ENCODE measurements at places on chromosomes 12 and 14.

DNA sequence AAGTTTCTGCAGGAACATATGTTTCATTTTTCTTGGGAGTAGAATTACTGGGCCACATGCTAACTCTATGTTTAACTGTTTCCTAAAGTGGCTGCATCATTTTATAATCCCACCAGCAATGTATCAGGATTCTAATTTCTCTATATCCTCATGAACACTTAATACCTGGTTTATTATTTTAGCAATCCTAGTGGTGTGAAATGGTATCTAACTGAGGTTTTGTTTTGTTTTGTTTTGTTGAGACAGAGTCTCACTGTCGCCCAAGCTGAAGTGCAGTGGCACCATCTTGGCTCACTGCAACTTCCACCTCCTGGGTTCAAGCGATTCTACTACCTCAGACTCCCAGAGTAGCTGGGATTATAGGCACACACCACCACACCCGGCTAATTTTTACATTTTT is 6.5 kb downstream of the SPTLC2 start:
- DNase-seq, result no peak

DNA sequence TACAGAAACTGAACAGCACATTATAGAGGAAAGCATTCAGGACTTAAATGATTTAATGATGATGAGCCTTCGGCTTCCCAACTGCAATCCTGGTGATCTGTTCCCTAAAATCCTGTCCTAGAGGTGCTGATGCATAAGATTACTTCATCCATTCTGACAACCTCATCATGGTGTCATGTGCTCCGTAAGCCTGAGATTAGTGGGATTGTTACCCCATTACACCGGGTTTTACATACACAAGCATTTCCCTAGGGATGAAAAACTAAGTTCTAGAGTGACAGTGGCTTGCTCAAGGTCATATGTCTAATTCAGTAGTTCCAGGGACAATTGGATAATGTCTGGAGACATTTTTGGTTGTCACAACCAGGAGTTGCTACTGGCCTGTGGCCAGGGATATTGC is 2.5 kb upstream of the RNASE13 start:
- DNase-seq, result no peak

GRCh38 chr12:49377386-49377785 is 10.1 kb downstream of the SPATS2 start:
- no peak for DNase-seq

DNA sequence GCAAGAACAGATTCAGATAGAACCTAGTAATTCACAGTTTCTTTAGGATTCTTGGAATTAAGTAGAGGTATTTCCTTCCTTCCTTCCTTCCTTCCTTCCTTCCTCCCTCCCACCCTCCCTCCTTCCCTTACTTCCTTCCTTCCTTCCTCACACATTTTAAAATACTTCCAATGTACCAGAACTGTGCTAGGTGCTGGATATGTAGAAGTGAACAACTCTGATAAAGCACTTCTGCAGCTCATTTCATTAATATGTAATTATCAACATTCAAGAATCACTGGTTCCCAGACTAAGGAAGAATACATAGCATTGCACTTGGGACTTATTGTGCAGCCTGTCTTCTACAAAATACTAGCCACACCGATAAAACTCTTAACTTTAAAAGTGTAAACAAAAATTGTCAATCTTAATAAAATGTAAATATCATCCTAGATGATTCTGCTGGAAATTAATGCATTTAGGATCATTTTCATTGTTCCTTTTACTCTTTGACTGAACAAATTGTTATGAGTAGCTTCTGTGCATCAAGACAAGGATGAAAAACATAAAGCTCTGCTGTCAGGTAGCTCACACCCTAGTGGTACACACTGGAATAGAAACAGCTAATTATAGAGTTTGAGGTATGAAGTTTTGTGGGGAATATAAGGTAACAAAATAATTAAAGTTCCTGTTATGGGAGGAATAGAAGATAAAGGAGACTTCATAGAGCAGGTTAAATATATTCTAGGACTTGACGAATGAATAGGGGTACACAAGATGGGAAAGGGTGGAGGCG is 99.9 kb upstream of the MYF6 start:
- DNase-seq, result no peak

DNA sequence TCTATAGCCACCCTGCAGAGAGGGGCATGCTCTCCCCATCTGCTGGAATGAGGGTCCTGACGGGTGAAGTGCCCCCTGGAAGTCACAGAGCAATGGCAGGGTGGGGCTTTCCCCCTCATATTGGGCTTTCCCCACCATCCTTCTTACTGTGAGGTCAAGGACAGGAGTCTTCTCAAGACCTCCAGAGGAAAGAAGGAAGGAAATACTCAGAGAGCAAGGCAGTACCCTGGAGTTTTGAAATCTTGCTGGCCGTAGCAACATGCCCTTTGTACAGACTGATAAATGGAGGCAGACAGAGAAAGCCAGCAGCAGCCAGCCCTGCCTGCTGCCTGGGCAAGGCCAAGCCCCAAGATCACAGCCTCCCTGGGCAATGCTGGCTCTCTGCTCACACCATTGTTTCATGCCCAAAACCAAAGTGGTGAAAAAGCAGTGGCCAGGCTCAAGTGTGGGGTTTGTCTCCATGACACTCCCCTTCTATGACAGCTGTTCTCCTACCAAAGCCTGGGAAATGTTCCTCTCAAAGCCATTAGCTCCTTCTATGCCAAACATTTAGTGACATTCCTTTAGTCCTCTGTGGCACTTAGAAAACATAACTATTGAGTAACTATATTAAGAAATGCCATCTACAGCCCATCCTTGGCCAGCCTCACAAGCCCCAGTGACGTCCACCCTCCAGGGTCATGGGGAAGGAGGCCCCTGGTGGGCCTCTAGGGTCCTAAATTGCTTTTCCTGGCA is 13.2 kb upstream of the ITPK1 start:
- DNase-seq, result no peak

- DNase-seq, result no peak
Measured at GRCh38 chr14:92551044-92551841, 37.7 kb downstream of the RIN3 start.

DNA sequence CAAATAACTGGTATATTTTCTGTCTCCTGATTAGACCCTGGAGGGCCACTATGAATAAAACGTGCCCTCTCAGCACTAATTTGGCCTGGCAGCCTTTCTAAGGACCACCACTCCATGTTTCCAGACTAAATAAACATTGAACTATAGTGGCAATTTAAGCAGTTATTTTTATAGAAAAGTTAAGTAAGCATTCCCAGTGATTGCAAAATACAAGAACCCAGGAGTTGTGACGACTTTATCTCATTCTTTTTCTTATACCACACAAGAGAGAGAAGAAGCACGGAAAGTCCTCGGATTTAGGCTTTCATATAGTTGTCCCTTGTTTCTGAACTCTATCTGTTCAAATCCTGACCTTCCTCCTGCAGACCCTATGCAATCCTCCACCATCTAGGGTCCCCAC is 23.1 kb upstream of the STRAP start:
- DNase-seq, result no peak

DNA sequence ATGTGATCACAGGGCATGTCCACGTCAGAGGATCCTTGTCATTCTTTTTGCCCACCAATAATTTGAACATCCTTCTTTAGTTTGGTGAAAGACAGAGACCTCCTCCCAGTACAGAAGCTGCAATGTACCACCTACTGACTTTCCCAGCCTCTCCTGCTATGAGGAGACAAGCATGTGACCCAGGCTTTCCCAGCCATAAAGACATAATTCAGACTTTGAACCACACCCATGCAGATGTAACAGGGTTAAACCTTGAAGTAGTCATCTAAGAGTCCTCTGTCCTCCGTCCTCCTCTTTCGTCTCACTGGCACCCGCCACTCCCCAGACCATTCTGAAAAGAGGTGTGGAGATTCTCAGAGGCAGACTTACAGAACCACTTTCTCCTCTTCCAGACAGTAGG is 120.8 kb downstream of the KCNK10 start:
- no peak for DNase-seq

- DNase-seq, result no peak
Measured at GRCh38 chr14:91254461-91254860, 10.0 kb upstream of the GPR68 start.

DNA sequence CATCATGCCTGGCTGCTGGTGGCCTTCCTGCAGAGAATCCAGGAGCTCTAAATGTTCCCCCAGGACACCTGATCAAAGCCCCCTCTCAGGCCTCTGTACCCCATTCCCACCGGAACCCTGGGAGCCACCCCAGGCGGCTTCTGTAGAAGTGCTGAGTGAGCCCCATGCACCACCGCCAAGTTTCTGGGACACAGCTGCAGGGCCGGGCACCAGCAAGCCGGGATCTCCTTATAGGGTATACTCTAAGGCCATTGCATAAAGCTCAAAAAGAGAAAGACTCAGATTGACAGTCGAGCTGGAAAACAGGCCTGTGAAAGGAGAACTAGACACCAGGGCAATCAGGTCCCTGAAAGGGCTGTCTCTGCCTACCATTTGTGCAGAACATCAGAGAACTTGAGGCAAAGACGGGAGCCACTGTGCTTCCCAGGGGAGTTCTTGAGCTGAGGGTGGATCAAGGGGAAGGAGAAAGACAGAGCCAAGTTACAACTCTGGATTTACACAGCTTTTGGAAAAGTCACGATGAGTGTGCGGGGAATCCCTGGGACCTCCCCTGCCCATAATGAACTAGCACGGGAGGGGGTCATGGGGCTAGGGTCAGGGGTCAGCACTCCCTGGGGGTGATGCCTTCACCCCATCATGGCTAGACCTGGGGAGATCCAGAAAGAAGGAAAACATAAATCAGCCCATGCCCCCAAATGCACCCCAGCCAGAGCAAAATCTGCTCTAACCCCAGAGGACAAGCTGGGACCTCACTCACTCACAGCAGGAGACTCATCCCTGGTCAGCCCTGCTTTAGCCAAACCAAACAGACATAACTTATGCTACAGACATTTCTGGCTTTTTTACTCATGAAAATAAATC is 51.1 kb downstream of the ITPK1 start:
- DNase-seq, result no peak

- DNase-seq, result no peak
Measured at GRCh38 chr12:4910502-4911315, 1.0 kb downstream of the KCNA1 start.

DNA sequence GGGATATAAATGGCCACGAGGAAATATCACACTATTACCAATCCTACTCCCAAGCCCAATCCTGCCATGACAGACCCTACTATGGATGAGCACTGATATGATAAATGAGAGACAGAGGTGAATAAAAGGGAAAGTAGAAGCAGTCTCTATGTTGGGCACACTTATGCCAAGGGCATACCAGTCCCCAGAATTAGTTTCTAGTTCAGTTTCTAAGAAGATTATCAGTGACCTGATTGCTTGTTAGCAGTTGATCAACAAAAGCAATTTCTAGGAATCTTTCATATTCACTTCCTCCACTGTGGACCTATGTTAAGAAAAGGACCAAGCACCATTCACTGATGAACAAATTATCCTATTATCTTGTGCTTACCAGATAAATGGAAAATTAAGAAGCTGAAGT is 20.0 kb downstream of the SCAF11 start:
- no peak for DNase-seq

- no peak for DNase-seq
Measured at GRCh38 chr14:26872515-26873361, 274.9 kb upstream of the NOVA1 start.

- no peak for DNase-seq
Measured at GRCh38 chr12:1199700-1200099, 208.7 kb downstream of the ERC1 start.

- no peak for DNase-seq
Measured at GRCh38 chr12:122747224-122748135, 5.1 kb upstream of the DENR start.

- DNase-seq, result no peak
Measured at GRCh38 chr14:54839701-54840119, 62.9 kb downstream of the GCH1 start.

DNA sequence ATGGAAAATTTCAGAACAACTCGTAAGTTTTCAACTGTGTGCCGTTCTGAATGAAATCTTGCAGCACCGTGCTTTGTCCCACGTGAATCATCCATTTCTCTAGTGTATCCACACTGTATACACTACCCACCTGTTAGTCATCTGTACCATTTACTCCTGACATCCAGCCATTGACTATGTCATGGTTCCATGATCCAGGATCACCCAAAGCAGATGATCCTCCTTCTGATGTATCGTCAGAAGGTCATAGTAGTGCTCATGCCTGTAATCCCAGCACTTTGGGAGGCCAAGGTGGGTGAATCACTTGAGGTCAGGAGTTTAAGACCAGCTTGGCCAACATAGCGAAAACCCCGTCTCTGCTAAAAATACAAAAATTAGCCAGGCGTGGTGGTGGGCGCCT is 122.9 kb downstream of the PPHLN1 start:
- no peak for DNase-seq

GRCh38 chr12:90490355-90490754 is 464.6 kb downstream of the CCER1 start:
- no peak for DNase-seq

DNA sequence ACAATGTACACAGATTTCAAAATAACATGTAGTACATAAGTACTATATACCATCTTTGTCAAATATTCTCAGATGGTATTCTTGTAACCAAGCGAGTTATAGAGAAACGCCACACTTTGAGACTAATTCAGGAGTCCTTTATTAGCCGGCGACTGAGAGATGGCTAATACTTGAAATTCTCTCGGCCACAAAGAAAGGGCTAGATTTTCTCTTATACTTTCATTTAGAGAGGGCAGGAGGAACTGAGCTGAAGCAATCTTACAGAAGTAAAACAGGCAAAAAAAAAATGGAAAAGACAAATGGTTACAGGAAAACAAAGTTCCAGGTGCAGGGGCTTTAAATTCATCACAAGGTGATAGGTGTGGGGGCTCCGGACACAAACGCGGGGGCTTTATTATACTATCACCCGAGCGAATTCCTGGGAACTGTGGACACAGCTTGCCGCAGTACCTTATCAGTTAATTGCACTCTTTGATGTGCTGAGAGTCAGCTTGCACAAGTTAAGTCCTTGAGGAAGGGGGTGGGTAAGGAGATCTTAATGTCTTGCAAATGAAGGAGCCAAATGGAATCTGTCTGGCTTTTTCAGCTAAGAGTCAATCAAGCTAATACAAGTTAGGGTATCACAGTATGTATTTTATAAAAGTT is 382.3 kb downstream of the KCNH5 start:
- DNase-seq, result no peak

DNA sequence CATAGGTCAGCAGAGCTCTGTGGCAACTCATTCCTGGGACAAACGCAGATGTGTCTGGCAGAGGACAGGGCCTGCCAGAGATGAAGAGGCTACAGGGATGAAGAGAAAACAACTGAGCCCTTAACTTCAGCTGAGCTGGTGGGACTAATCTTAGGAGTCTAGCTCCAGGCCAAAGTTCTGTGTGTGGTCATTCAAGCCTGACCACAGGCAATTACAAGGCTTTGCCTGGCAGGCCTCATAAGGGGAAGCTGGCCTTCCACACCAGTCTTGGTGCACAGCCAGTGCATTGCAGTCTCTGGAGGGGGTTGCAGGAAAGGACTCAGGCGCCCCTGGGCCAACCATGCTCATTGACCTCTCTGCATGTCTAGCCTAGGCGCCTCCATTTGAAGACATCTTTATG is 127.6 kb upstream of the DAAM1 start:
- no peak for DNase-seq

DNA sequence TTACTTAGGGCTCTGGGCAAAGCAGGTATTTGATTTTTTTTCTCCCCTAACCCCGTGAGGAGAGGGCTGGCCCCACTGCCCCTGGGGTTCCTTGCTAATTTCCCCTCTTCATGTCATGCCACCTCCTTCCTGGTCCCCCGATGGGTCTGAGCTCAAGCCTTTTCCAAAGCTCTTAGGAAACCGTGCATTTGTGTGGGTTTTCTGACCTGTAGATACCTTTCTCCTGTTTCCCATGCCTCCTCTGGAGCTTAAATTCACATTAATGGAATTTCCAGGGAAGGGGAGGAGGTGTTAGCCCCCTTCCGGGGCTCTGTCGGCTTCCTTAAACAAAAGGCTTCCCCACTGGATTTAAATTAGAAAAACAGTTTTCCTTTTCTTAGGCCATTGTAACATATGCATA is 12.6 kb downstream of the SFSWAP start:
- DNase-seq, result no peak
